NCI-H2081 (cell line): ENCODE measurements at places on chromosomes 3 and 15.
A peak's percentile ranks its signal among the peaks of the same experiment; 100 is the strongest.

- DNase-seq = no peak
These were observed 68.2 kb upstream of the THBS1 start for GRCh38 chr15:39512643-39513042.

DNA sequence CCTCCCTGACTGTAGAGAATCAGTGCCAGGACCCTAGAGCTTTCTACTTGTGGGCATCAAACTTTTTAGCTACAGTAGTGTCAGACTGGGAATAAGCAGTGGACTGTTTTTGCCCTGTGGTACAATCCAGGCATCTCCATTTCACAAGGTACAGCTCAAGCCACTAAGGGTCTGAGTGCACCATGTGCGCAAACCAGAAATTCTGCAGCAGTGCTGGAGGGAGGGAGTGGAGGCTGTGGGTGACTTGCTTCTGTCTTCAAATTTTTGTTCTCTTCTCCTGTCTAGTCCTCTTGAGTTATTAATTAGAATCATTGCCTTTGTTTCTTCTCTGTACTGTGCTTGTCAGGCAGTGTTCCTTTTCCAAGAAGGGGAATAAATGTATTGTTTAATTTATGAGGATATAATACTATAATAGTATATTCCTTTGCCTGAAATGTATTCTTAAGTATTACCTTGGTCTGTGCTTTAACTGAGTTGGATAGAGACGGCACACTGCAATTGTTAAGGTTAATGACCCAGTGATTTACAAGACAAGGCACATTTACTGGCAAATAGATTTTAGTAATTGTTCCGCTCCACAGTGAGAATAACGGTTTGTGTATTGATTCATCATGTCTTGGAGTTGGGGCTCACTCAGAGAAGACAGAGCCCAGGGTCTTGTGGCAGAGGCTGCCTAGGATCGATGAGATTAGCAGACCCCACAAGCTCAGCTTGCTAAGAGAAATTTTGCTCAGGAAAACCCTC is 390.6 kb upstream of the CFAP20DC start:
- DNase-seq = no peak

DNA sequence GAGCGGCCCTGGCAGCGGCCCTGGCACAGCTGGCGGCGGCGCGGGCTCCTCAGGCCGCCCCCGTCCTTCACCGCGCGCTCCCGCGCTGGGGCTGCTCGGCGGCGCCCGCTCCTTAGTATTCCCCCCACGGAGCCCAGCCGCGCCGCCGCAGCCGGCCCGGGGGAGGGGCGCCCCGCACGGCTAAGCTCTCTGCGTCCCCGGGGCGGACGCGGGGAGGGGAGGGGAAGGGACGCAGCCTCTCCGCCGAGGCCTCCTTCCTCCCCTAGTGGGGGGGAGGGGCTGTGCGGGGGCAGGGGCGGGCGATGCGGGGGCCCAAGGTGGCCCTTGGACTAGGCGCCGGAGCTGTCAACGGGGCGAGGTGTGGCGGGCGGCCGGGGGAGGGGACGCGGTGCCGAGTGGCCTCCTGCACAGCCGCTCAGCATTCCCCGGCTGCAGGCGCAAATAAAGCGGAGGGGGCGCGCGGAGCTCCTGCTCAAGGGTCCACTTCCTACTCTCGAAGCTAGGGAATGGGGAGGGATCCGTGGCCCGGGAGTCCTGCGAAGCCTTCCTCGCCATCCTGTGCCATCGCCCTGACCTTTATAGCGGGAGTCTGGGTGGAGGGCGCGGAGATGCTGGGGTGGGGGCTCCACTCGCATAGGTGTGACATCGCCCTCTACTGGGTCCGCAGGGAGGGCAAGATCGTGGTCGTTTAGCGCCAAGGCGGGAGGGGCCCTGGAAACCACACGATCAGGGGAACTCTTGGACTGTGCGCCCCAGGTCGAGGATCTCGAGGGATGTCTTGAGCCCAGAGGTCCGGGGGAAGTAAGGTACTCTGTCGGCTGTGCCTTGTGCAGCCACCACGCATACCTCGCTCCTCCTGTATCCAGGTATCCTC is 22.2 kb downstream of the EPHB3 start:
- DNase-seq = no peak

DNA sequence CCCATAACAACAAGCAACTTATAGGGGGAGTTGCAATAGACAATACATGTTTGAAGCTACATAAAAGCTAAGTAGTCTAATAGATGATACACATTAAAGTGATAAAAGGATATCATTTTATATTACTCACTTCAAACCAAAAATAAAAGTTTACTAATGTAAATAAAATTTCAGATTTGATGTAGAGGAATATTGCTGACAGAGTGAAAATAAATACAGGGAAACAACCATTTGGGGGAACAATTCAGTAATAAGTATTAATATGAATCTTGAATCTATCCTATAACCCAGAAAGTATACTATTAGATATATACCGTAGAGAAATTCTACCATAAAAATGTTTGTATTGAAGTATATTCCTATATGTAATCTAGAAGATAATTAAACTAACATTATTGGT is 1248.9 kb upstream of the EPHA6 start:
- DNase-seq = no peak

GRCh38 chr3:172181932-172182586 is 142.7 kb downstream of the FNDC3B start:
- DNase-seq = no peak

- no peak for DNase-seq
These were observed 496.0 kb upstream of the THBS1 start for GRCh38 chr15:39084674-39085530.

DNA sequence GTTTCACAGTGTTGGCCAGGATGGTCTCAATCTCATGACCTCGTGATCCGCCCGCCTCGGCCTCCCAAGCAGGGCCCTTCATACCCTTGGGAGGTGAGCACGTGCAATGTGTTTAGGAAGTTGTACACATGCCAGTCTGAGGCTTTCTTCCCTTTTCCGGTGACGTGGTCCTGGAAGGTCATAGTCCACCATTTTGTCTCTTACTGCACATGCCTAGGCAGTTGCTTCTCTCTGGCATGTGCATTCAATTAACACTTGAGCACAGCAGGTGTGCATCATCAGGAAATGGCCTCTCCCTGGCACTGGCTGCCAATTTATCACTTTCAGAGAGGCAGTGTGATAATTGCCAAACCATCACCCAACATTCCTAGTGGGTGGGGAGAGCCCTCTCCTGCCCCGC is 21.7 kb upstream of the SELENOK start:
- peak; percentile 18 for DNase-seq

DNA sequence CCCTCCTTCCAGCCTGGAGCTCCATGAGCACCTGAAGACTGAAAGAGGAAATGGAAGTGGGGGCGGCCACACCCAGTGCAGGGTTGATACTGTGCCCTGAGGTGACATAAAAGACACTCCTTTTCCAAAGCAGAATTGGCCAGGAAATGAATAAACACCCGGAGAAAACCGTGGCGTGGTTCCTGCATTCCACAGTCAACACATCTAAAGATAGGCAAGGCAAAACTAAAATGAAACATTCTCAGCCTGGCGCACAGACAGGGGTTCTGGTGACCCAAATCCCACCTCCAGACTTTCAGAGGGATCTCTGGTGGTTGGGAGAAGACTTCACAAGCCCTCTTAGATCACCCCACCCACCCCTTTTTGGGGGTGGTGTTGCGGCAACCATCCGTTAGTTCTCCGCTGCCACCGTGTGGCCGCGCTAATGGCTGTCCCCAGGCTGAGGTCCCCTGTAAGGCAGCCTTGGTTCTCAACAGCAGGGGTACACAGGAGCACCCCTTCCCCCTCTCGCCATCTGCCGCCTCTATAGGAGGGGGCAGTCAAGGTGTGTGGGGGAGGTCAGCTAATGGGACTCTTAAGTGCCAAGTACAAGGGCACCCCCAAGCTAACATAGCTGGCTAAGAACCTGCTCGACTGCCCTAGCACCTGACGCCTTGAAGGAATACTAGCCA is 2.5 kb upstream of the MST1R start:
- peak; percentile 43 for DNase-seq

- DNase-seq = peak; percentile 19
These were observed 16.4 kb upstream of the SKIC8 start for GRCh38 chr15:78315686-78316282.

- no peak for DNase-seq
These were observed 1013.6 kb downstream of the ROBO1 start for GRCh38 chr3:78754066-78754743.
